Activated CD8-positive, alpha-beta memory T cell treated with anti-CD3 and anti-CD28 coated beads, Interleukin-2, amount 50 U/mL, for 48 hours (primary cell): ENCODE measurements at places on chromosomes 6 and 20.

DNA sequence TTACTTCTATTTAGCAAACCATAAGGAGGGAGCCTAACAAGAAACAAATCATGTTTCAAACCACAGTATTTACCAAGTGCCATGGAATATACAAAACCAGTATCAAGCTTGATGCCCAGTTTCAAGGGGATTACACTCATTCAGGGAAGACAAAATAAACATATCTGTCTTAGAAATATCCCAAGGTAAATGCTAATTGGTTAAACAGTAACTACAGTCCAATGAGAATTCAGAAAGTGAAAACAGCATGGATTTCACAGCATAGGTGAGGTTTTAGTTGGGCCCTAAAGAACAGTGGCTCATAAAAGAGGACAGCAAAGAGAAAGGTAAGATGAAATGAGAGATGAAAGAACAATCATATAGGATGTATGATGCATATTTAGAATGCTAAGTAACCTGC lies 110.3 kb downstream of the CHD6 start:
- no peak for DNase-seq

GRCh38 chr20:23143098-23143497 lies 57.0 kb upstream of the CD93 start:
- DNase-seq: no peak

GRCh38 chr6:44035621-44036020 lies 91.6 kb downstream of the MRPL14 start:
- DNase-seq: no peak

GRCh38 chr20:18225632-18226031 lies 62.7 kb upstream of the ZNF133 start:
- no peak for DNase-seq

- DNase-seq: no peak
These were observed 88.8 kb upstream of the SIRPA start for GRCh38 chr20:1806456-1806855.

DNA sequence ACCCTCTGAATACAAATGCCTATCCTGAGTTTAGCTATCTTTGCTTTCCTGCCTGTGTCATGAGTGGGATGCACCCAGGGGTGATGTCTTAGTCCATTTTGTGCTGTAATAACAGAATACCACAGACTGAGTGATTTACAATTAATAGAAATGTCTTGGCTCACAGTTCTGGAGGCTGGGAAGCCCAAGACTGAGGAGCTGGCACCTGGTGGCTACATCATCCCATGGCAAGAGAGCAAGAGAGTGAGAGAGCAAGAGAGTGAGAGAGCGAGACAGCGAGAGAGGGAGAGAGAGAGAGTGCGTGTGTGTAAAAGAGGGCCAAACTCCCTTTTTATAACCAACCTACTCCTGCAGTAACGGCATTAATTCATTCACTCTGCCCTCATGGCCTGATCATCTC lies 76.8 kb downstream of the PRDM1 start:
- no peak for DNase-seq

DNA sequence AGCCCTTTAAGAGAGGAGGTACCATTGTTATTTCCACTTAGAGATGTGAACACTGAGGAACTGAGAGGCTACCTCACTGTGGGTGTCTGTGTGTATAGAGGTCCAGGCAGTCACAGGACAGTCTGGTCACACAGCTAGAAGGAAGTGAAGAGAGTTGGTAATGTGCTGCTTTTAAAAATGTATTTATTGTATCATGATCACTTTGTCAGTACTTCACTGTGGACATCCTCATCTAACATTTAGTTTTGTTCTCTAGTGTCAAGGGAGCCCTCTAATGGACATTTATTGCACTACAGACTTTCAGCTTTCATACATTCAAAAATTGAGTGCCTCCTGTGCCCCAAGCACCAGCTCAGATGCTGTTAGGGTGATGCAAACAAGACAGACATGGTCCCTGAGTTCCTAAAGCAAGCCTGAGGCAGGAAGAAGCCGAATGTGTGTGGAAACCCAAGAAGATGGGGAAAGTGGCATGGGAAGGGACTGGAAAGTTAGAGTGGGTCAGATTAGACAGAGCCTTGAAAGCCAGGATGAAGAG lies 123.0 kb downstream of the SLC16A10 start:
- peak; percentile 56 for DNase-seq

DNA sequence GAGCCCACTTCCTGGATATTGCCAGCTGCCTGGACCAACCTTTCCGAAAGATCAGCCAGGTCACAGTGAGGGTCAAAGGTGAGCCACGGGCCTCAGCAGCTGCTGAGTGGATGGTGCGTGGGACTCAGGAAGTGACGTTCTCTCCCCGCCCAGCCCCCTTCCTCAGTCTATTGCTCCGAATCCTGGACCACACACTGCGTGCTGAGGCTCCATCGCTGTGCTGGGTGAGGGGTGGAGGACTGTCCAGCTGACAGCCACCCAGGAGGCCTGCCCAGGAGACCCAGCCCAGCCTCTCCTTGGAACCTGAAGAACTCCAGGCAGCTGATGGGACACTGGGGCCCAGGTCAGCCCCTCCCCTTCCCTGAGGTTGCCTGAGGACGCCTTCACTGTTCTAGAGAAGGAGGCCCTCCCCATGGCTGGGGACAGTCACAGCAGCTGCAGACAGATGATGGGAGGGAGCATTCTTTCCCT lies 94.4 kb upstream of the CD93 start:
- no peak for DNase-seq

DNA sequence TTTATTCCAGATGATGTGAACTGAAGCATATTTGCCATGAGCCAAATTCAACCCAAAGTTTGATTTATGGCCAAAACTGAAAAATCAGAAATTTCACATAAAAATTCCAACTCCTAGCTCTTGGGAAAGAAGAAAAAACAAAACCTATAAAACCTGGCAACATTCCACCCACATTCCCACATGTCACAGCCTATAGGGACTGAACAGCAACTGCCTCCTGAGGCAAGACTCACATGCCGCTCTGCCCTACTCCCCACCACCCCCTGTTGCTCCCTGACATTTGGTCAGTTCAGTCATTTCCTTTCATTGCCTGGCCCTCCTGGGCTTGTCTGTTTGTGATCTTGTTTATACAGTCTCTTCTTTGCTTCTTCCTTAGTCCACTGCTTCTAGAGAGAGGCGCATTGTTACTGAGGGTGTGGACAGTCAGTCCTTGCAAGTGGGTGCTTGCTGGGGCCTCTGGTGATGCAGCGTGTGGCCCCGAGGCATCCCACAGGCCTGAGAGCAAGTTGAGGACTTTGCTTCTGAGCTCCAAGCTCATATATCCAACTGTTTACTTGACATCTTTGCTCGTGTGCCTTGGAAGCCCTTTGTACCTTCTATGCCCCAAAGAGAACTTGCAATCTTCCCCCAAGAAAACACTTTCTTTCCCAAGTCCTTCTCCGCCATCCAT lies 31.4 kb downstream of the NFATC2 start:
- no peak for DNase-seq

GRCh38 chr6:3578981-3579380 lies 122.1 kb upstream of the SLC22A23 start:
- no peak for DNase-seq

GRCh38 chr6:100664274-100665040 lies 199.7 kb upstream of the SIM1 start:
- DNase-seq: no peak

DNA sequence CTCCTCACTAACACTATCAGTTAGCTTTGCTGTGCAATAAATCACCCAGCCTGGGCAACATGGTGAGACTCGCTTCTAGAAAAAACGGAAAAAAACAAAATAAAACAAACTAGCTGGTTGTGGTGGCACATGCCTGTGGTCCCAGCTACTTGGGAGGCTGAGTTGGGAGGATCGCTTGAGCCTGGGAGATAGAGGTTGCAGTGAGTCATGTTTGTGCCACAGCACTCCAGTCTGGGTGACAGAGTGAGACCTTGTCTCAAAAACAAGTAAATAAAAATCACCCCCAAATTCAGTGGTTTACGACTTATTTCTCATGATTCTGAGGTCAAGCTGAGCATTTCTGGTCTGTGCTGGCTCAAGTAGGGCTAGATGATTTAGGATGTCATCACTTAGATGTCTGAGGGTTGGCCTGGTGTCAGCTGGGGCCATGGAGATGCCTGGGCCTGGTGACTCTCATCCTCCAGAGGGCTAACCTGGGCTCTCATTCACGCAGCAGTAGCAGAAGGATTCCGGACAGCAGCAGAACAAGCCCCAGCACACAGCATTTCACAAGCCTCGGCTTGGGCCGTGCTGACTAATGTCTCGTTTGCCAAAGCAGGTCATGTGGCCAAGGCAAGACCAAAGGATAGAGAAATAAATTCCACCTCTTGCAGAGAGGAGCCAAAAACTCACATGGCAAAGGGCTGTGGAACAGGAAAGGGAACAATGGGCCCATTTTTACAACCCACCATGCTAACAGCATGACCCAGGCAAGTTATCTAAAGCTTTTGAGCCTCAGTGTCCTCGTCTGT lies 32.5 kb downstream of the MGME1 start:
- DNase-seq: no peak

- no peak for DNase-seq
These were observed 42.8 kb upstream of the AHI1 start for GRCh38 chr6:135540207-135540840.

DNA sequence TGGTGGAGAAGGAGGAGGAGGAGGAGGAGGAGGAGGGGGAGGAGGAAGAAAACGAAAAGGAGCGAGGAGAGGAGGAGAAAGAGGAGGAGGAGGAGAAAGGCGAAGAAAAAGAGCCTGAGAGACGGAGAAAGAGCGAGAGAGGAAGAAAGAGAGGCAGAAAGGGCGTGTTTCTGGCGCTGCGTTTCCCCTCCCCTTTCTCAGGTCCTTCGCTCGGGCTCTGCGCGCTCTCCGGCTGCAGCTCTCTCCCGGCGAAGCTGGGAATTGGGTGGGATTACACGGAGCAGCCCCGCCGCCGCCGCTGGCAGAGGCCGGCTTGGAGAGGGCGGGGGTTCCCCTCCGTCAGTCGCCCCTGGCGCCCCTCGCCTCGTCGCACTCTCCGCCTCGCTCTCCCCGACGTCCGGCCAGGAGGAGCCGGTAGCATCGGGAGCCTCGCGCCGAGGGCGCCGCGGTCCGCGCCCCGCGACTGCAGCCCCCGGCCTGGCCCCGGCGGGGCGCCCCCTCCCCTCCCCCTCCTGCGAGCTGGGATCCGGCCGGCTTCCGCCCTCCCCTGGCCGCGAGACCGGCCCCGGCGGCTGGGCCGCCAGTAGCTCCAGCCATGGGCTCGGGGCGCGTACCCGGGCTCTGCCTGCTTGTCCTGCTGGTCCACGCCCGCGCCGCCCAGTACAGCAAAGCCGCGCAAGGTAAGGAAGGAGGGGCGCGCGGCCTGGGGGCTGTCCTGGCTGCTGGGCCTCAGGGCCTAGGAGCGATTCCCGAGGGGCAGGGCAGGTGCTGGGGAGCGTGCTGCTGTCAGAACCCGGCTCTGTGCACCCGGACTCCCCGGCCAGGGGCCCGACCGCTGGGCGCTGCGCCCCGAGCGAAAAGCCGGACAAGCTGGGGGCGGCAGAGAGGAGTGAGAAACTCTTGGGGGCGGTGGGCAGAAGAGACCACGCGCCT lies at the start of gene SCUBE3:
Gene SCUBE3, plus strand, starts transcription at position 133 of the 933 bp plus-strand sequence. Its CDS starts 463 bp downstream, at position 596.
- no peak for DNase-seq

GRCh38 chr6:147507162-147508041 lies 1.1 kb upstream of the SAMD5 start:
- DNase-seq: peak; percentile 53
